ENCODE measurements at places on chromosomes 12 and 14.

- peak; percentile 59 for DNase-seq
Measured at GRCh38 chr12:121620333-121620891, 5.9 kb upstream of the ORAI1 start.

GRCh38 chr12:120687578-120688289, 785 bp downstream of the MLEC start:
- DNase-seq: peak; percentile 70

GRCh38 chr14:54194501-54194900, 202.3 kb upstream of the CDKN3 start:
- DNase-seq: no peak

DNA sequence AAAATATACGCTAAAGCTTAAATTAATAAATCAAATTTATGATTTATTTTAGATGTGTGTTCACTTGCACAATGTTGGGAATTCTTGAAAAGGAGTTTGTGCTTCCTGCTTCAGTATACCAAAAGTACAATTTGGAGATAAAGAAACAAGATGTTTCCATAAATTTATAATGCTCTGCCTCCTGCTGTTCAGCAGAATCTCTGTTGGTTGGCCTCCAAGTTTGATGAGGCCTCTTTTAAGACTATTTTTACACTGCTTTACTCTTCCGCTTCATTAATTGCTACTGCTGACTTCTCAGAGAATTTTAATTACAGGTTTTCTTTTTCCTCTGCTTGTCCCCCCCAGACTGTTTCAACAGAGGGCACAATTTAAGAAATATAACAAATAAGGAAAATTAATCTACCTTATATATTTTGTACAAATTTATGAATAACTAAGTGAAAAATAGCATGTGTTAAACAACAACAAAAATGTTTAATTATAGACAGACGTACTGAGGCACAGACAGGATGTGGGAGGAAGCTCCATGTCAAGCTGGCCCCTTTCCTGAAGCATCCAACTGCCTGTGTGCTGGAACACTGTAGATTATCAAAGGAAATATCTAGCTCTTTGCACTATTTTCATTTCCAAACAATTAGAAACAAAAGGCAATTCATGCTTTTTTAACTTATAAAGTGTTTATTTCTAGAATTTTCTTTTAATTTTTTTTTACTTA, 83.9 kb downstream of the PIK3C2G start:
- peak; percentile 9 for DNase-seq

DNA sequence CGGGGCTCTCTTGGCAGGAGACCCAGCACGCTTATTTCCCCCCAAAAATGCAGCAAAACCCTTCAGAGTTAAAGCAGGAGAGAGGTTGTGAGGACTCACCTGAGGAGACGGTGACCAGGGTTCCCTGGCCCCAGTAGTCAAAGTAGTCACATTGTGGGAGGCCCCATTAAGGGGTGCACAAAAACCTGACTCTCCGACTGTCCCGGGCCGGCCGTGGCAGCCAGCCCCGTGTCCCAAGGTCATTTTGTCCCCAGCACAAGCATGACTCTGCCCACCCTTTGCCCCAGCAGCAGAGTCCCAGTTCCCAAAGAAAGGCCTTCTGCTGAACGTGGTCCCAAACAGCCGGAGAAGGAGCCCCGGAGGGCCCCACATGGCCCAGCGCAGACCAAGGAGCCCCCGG, 337.7 kb downstream of the TMEM121 start:
- no peak for DNase-seq

DNA sequence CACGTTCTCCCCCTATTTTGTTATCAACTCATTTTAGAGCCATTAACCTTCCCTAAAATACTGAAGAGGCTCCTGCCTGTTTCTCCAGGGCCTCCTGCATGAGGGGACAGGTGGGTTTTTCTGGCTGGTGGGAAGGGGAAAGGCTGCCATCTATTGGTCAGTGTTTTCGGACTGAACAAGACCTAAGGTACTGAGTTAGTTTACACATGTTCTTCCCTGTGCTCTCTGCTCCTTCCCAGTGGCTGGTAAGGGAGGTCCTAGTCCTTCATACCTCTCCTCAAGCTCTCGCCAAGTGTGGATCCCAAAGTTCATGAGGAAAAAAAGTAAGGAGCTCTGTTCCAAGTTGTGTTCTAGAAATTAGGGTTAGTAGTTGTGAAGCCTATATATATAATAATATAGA, 357.5 kb downstream of the FSCB start:
- peak; percentile 22 for DNase-seq

GRCh38 chr14:53695692-53696214, 260.9 kb downstream of the BMP4 start:
- DNase-seq: no peak

GRCh38 chr12:96078231-96079135, 43.1 kb upstream of the LTA4H start:
- DNase-seq: no peak

DNA sequence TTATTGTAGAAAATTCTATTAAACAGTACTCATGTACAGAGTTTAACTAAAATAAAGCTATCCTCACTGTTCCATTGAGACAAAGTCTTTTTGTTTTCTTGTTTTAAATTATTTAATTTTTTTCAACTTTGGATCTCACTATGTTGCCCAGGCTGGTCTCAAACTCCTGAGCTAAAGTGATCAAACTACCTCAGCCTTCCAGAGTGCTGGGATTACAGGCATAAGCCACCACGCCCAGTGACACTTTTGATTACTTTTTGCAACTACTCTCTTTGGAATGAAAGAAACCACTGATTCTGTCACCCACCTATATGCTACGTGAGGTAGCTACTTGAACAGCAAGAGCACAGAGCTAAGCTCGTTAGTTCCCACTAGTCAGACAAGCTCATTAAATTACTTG, 17.1 kb downstream of the ZFC3H1 start:
- no peak for DNase-seq

DNA sequence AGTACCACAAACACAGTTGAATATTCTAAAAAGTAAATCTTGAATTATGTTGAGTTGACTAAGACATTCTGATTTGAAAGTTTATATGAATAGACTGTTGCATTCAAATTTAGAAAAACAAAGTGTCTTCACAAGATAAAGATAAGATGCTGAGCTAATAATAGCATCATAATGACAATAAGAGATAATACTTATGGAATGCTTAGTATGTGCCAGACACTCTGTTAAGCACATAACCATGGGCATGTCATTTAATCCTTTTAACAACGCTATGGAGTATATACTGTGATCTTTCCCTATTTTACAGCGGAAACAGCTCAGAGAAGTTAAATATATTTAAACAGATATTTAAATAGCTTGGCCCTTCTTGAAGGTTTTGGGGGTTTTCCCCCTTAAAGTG, 163.4 kb downstream of the SRGAP1 start:
- DNase-seq: no peak

GRCh38 chr12:27400856-27401354, 45.6 kb upstream of the SMCO2 start:
- DNase-seq: no peak

- no peak for DNase-seq
Measured at GRCh38 chr14:84527706-84528105, 1002.2 kb upstream of the FLRT2 start.

- peak; percentile 38 for DNase-seq
Measured at GRCh38 chr14:100303925-100304324, 2.3 kb downstream of the SLC25A29 start.

DNA sequence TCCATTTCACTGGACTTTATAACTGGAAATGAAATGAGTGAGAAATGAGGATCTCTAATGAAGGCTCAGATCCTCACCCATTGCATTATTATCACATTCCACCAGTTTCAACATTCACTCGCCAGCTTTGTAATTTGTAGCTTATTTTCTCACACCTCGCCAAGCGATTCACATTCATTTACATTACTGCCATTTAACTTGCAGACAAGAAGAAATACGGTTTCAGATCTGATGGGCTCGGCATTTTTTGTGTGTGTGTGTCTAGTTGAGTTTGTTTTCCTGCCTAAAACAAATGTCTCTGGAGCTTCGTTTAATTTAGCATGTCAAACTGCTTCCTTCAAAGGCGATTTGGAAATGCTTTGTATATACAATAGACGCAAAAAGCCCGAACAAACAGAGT, 132.2 kb downstream of the FLRT2 start:
- DNase-seq: no peak

DNA sequence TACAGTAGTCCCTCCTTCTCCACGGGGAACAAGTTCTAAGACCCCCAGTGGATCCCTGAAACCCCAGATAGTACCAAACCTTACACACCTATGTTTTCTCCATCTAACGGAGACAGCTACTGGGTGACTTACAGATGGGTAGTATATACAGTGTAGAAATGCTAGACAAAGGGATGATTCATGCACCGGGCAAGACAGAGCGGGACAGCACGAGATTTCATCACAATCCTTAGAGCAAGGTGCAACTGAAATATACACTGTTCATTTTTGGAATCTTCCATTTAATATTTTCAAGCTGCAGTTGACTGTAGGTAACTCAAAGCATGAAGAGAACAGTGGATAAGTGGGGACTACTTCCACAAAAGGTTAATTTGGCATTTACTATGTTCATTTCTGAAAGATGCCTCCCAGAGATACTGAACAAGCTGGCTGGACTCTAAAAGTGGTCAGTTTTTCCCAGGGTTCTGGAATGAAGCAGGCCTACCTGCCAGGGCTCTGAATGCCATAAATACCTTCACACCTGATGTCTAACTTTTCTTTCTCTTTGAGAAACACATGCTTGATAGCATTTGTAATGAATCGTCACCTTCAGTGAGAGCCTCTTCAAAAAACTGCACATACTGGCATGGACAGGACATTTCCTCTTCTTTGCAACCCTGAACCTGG, 127.7 kb upstream of the FOXN3 start:
- DNase-seq: no peak
